ENCODE measurements at places on chromosomes 16 and 17.

GRCh38 chr17:77200711-77201110 is 59.9 kb downstream of the SEC14L1 start:
- DNase-seq: no peak

GRCh38 chr17:148757-149156 is 11.4 kb downstream of the SCGB1C2 start:
- DNase-seq: no peak

- DNase-seq: no peak
Measured at GRCh38 chr16:27244363-27244755, 24.2 kb downstream of the NSMCE1 start.

DNA sequence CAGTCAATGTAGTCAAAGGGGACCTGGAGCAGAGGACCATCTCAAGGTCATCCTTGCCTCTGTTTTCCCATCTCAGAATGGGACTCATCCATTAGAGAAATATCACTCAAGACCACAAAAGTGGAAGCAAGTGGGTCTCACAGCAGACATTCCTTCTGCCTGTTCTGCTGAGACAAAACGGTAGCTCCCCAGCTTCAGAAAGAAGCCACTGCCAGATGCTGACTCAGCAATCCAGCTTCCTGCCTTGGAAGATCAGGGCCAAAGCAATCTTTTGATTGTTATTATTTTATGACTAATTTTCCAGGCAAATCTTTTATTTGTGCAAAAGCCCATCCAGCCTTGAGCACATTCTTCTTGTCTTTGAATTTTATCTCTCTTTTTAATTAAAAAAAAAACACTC is 86.8 kb downstream of the CCT6B start:
- DNase-seq: no peak

DNA sequence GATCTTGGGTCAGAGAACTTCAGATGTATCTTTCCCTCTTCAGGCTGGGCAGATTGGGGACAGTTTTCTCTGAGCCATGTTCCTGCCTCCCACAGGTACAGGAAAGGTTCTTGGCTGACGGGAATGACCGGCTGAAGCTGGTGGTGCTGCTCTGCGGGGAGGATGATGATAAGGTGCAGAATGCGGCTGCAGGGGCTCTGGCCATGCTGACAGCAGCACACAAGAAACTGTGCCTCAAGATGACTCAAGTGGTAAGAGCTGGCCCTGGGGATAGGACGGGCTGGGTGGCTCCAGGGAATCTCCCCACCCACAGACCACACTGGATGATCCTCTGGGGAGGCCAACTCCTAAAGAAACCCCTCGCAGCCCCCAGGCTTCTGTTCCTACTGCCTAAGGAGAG is 10.9 kb downstream of the SLC35G3 start:
- DNase-seq: no peak

- DNase-seq: no peak
Measured at GRCh38 chr17:80481284-80482057, 5.1 kb upstream of the NPTX1 start.

Measured in amygdala (tissue), 56 donors.